G401 (cell line): ENCODE measurements at places on chromosomes 1 and 21. TPM values are rescaled to one million over a fixed set of nuclear protein-coding genes. Genes with fewer than 3 reads are reported as not detected.
A peak's percentile ranks its signal among the peaks of the same experiment; 100 is the strongest.

The CFAP45 gene
- total RNA-seq: not detected in 2 replicates

DNA sequence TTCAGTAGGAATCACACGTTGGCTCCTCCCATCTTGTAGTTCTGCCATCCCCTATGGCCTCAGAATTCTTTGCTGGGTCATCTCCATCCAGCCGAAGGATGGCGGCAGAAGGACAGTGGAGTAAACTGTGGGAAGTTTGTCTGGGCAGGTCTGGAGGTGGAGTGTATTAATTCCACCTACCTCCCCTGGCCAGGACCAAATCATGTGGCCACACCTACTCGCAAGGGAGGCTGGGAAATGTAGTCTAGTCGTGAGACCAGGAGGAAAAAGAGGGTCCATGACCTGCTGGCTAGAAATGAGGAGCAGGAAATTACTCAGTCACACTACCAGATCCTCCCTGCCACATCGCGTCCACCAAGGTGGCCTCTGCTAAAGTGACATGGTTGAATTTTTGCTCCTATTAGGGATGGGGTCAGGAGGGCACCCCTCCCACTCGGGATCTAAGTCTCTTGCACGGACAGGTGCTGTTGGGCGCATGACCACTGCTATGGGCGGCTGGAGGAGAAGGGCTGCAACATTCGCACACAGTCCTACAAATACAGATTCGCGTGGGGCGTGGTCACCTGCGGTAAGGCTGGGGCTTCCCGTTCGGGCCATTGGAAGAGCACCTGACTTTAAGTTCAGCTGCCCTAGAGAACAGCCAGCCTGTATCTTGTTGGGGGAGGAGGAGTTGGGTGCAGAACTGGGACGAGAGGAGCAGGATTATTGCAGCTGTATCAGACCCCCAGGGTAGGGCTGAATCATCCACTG, 19.5 kb downstream of the PLA2G5 start:
- DNase-seq: no peak

DNA sequence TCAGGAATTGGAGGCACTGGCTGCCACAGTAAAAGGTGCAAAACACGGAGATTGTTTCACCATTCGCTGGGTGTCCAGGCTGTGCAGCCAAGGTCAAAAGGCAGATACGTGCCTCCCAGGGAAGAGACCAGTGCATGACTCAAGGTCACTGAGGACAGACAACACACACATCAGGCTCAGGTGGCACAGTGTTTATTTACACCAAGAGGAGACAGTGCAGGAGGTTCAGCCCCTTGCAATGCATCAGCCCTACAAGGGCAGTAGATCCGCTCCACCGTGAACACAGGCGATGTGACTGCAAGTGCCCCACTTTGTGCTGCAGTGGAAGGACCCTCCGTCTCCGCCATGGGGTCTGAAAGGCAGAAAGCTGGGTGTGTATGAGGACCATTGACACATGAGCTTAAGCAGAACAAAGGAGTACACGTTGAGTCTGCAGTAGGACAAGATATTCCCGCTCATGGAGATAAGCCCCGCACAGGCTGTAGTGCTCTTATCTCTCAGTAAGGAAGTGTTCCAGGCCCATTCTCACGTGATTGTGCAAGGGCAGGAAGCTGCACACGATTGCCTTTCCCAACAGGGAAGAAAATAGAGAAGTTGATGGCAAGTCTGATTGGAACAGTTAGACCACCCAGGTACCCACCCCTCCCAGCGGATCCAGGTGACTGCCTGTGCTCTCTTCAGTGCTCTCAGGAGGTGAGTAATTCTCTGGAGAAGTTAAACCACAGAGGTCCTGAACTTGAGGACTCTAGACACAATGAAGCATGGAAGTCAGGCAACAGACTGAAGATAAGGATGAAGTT, 37.5 kb upstream of the QSOX1 start:
- no peak for DNase-seq

DNA sequence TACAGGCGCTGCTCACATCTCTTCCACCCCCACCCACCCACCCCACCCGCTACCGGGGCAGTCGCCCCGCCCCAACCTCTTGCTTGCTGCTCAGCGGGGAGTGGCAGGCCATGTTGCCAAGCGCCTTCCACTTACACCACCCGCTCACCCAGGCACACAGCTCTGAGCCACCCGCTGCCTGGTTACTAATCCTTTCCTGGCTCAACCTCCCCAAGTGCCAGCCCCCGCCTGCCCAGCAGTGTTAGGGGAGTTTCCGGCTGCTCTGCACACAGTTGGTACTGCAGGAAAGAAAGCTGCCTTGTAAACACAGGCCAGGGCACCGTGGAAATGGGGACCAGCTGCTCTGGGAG, 56.2 kb downstream of the LACTBL1 start:
- peak; percentile 28 for DNase-seq

DNA sequence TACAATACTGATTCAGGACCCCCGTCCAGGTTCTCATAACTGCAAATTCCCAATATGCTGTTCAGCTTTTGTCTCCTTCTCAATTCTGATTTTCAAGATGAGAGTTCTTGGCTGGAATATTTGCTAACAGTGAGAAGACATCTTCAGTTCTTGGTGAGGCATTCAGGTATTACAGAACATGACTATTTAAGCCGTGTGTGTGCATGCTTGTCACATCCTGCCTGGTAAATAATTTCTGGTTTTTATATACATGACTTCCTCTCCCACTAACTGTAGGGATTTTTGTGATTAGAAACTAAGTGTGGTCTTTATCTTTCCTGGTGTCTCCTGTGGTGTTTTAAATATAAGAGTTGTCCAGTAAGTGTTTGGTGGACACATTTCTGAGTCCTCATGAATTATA, 10.2 kb upstream of the SLC19A2 start:
- no peak for DNase-seq

DNA sequence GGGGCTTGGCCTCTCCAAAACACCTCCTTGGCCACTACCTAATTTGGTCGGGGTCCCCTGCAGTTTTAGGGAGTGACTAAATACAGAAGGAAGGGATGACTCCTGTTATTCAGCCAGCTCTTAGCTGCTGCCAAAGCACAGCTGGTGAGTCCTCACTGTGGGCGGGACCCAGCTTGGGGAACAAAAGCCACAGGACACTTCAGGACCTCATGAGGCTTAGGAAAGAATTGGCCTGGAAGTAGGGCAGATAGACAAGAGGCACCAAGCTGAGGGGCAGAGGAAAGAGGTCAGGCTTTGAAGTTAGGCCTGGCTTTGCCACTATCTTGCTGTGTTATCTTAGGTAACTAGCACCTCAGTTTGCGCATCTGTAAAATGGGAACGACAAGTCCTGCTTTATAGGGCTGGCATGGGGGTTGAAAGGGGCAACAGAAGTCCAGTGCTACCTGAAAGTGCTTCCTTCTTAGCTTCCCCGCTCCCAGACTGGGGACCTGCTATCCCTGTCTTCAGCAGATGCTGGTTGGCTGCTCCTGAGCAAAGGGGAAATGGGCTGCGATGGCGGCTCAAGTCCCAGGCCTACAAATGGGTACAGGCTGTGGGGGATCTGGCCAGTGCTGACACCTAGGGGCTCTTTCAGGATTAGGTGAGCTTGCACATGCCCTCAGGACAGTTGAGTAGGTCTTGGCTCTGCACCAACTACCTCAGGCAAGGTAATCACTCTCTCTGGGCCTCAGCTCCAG, 15.7 kb downstream of the IFI6 start:
- peak; percentile 10 for DNase-seq

DNA sequence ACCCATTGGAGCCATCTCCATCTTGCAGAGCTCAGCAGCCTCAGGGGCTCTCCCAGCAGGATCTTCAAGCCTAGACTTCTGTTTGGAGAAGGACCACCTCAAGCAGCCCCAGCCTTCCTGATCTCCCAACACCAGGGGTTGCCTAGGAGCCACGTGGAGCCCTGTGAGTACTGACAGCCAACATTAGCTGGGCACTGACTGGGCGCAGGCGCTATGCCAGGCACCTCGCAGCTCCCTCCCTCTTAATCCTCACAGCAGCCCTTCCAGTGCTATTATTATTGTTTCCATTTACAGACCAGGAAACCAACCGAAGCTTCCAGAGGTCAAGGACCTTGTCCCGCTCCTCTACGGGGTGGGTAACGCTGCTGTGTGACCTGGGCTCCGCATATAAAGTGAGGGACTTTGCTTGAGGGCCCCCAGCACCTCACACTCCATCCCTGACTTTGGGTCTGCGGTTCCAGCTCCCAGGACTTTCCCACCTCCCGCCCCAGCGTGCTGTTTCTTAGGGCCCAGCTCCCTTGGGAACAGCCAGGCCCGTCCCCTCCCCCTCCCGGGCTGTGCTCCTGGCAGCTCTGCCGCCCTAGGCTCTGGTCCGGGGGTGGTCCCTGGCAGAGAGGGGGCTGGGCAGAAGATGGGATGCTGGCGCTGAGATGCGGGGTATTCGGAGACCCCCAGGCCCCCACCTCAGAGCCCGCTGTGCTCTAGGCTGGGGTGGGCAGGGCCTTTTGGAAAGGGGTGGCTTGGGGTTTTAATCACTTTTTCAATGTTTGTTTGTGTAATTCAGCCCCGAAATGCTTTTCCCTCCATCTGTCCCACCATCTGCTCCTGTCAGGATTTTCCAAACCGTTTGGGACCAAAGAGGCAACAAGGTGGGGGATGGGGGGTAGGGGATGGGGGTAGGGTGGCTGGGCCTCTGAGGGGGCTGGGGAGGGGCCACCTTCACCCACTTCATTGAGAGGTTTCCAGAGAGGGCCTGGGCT, 4.1 kb upstream of the HPCA start:
- peak; percentile 95 for DNase-seq

DNA sequence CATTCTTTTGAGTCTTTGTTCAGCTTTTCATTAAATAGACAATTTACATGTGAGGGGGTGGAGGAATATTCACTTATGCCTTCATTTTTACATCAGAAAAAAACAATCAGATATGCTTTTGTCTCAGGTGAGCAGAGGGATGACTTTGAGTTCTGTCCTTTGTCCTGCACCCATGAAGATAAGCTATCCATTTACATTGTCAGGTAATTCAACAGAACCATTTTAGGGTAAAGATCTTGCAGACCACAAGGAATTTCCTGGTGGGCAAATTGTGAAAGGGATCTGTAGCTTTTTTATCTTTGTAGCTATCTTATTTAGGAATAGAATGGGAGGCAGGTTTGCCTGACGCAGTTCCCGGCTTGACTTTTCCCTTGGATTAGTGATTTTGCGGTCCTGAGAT, 242.7 kb upstream of the IRF2BP2 start:
- no peak for DNase-seq

GRCh38 chr1:19289244-19289643, 674 bp upstream of the AKR7A3 start:
- DNase-seq: no peak

DNA sequence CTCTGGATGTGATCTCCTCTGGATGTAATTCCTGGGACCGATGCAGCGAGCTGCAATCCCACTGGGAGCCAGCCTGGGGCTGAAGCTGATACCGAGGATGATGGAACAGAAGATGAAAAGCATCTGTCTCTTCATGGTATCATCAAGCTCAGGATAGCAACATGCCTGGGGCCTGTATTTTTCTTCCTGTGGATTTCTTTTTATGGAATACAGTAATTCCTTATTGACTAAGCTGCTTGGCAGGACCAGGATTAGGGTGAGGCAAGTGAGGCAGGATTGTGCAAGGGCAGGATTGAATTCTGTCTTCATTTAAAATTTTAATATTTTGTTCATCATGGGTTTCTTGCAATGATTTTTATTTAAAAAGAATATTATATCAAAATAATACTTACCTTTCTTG, 86.6 kb downstream of the SLC25A24 start:
- DNase-seq: no peak

- DNase-seq: no peak
Measured at GRCh38 chr1:170156594-170156993, 10.8 kb downstream of the NTMT2 start.

DNA sequence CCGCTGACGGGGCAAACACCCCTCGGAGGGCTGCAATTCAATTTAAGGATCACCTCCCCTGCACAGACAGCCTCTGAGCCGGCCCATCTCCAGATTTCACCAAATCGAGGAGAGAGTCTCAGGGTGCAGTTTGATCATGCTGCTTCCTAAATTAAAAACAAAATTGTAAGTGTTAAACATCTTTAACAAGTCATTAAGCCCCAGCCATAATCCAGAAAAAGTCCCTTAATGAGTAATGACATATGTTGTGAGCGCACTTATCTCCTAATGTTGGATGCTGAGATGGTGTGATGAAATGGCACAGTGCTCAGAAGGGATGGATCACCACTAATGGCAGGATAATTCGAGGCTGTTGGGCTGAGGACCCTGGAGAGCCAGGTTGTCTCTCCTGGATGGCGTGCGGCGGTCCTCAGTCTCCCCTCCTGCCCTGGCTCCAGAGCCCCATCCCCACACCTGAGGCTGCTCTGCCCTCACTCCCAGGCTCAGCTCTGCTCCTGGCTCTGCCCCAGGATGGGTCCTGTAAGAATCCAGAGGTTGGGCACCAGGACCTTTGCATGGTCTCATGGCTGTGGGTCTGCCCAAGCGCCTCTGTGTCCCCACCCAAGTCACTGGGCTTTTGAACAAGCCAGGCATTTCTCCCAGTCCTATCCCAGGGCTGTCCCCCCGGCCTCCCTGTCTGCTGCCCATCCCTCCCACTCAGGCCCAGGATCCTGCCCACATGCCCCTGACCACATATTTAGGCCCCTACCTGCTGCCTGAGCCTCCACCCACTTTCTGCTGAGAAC, 224.4 kb upstream of the POU3F1 start:
- no peak for DNase-seq

DNA sequence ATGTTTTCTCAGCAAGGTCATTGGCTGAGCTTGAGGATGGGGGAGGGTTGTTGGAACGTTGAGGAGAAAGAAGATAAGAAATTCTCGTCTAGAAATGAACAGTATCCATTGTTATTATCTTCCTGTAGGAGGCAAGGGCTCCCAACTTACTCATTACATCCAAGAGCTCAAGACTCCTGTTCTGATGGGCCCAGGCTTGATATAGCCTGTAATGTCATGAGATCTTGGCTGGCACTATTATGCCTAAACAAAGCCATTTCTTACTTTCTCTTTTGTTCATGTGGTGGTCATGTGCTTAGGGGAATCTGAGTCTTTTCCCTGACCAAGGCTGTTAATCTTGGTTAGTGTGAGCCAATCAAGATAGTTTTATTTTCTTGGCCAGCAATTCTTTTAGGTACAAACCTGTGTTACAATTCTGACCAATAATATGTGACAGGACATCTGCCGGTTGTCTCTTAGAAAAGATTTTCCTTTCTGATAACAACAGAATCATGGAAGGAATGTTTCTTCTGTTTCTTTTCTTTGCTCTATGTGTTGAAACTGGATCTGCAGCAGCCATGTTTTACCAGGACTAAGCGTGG, 15.2 kb upstream of the IGSF3 start:
- DNase-seq: no peak
